ENCODE measurements at places on chromosomes 2 and 18.

DNA sequence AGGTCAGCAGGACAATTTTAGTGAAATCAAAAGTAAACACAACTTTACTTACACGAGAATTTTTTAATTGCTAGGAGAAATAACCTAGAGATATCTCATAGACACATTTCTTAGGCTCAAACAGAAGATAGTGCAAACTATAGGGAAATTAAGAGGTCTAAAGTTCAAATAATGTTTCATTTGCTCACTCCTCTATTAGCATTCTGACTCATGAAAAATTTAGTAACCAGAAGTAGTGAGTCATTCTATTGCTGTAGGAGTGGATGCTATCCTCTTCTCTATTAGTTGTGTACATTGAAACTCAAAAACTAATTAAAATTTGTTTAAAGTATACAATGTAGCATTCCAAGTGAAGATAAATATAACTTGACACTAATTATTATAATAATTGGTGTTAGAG lies 908.3 kb upstream of the TMEFF2 start:
- peak; percentile 4 for DNase-seq

DNA sequence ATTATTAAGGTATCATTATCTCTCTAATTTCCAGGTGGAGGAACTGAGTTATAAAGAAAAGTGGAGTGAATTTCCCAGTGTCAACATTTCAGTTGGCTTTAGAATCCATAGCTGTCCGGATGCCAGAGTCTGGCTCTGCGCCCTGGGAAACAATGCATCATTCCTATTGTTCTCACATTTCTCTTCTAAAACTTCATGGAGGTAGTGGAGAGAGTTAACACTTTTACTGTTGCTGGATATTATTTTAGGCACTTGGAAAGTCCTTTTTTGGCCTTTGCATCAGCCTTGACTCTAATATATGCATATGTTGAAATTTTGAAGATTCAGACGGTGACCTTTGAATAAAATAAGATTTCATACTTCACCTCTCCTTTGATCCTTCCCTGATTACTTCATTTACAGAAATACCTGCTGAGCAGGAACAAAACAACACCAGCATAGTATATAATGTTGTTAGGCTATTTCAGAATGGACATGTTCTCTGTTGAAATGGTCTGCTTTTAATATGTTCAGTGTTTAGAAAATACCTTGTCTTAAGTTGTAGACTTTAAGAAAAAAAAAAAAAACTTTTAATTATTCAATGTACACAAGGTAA lies 148.8 kb downstream of the EPHA4 start:
- DNase-seq: no peak

GRCh38 chr18:46374850-46375249 lies 270.7 kb downstream of the HAUS1 start:
- no peak for DNase-seq

GRCh38 chr2:207135340-207135739 lies 30.4 kb downstream of the KLF7 start:
- no peak for DNase-seq

DNA sequence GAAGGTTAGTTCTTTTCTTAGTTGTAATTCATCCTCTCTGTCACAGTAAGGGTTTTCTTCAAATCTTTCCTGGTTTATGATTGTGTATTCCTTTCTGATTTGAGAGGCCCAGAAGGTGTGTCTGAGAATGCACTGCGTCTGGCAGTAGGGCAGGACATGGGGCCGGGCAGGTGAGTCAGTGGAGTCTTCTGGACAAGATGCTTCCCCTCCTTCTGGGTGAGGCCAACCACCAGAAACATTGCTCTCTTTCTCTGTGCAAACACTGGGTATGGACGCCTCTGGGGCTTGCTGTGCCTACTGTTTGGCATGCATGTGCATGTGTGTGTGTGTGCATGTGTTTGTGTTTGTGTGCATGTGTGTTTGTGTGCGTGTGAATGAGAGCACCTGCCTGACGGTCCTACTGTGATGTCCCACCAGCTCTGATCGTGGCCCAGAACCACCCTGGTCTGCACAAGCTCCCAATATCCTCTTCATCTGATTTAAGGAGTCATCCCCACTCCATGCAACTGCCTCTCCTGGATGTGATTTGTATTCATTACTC lies 93.2 kb upstream of the DLX2 start:
- no peak for DNase-seq

DNA sequence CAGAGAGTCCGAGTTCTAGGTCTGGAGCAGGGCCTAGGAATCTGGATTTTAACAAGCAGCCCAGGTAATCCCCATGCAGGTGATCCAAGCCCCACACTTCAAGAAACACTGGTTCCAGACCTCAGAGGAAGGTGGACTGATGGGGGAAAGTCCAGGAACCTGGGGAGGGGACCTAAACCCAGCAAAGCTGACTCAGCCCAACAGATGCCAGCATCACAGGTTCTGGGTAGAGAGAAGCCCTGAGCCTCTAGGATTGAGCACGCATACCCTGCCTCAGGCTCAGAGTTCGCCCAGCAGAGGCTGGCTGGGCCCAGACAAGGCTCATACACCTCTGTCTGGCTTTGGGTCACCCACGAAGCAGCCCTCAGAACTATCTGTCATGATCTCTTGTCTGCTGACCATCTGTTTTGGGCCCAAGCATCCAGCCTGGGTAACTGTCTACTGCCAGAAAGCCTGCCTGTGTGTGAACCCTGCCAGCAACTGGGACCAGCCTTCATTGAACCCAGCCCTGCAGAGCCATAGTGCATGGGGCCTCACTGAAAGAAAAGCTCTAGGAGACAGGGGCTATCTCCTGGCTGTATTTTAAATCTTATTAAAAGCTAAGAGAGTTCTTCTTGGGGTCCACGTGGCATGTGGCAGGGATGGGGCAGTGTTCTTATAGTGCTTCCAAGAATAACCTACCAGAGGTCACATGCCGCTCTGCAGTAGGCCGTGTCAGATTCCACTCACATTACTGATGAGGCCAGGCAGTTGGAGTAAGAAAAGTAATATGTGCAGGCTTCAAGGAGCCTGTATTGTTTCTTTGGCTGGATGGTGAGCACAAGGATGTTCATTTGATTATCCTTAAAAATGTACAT lies 7.4 kb downstream of the TMEM127 start:
- DNase-seq: no peak

DNA sequence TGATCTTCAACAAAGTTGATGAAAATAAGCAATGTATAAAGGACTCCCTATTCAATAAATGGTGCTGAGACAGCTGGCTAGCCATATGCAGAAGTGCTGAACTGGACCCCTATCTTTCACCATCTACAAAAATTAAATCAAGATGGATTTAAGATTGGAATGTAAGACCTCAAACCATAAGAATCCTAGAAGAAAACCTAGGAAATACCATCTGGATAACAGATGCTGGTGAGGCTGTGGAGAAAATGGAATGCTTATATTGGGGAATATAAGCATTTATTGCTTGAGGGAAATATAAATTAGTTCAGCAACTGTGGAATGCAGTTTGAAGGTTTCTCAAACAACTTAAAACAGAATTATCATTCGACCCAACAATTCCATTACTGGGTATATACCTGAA lies 89.6 kb downstream of the GCA start:
- DNase-seq: peak; percentile 51

- DNase-seq: no peak
Measured at GRCh38 chr2:96727431-96727830, 12.4 kb downstream of the LMAN2L start.

GRCh38 chr2:68845043-68845442 lies 26.2 kb downstream of the BMP10 start:
- no peak for DNase-seq

GRCh38 chr2:170396799-170397459 lies 219.0 kb downstream of the MYO3B start:
- DNase-seq: no peak

DNA sequence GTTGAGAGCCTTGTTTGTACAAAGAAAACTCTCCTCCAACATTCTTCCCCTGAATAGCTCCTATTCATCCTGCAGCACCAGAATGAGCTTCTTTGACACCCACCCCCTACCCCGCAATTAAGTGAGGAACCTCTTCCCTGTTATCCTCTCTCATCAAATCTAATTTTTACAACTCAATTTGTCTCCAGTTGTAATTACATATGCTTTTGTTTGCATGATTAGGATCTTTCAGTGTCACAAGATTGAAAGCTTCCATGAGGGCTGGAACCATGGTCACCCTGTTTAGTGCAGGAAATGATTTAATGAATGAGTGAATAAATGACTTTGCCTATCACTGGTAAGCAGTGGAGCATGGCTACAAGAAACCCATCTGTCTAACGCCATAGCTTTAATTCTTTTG lies 334.6 kb upstream of the KLHL29 start:
- DNase-seq: no peak

DNA sequence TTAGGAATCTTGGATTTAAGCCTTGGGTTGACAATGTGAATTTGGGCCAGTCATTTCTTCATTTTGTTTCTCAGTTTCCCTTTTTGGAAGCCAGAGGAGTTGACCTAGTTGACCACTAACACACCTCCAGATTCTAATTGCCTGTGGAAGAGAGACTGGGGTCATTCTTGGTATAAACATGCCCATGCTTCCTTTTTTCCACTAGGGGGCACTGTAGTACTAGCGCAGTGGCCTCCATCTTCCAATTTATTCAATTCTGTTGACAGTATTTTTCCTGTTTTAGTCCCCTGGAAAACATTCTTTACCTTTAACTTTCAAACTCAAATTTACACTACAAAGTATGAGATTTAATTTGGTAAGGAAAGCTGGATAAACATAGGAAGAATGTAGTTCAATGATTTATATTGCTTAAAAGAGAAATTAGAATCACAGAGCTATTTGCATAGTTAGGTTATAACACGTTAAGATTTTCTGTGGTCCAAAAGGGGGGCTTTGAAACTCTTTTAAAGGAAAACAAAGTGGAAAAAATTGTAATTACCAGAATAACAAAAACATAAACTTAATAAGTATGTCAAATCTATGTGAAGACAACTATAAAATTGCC lies 57.5 kb upstream of the AGPS start:
- peak; percentile 24 for DNase-seq

GRCh38 chr2:223104336-223105132 lies 52.5 kb downstream of the KCNE4 start:
- DNase-seq: no peak

- no peak for DNase-seq
Measured at GRCh38 chr18:41630232-41630886, 324.7 kb upstream of the PIK3C3 start.

DNA sequence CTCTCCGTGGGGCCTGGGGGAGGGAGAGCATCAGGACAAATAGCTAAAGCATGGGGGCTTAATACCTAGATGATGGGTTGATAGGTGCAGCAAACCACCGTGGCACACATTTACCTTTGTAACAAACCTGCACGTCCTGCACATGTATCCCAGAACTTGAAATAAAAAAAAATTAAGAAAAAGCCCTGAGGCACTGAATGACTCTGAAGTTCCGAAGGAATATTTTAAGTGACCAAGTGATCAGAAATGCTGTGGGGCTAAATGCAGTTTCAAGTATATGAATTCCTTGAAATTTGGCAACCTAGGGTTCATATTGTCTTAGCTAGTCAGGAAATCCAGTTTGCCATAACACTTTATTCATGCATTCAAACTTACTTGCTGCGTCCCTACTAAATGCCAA lies 127.5 kb downstream of the MC4R start:
- DNase-seq: no peak

GRCh38 chr2:238423561-238424312 lies 3.0 kb upstream of the ASB1 start:
- DNase-seq: no peak

- DNase-seq: no peak
Measured at GRCh38 chr2:10162586-10163497, 40.3 kb downstream of the RRM2 start.

- DNase-seq: no peak
Measured at GRCh38 chr2:55598056-55598795, 19.2 kb downstream of the PPP4R3B start.
